ENCODE measurements at places on chromosomes 13 and 19. TPM values are rescaled to one million over a fixed set of nuclear protein-coding genes. Genes with fewer than 3 reads are reported as not detected.
A peak's percentile ranks its signal among the peaks of the same experiment; 100 is the strongest.

Gene RUBCNL
- total RNA-seq = 0.86 TPM

Gene ZNF320
- total RNA-seq = 11.6 TPM

GRCh38 chr13:60787083-60787482, 390.1 kb downstream of the TDRD3 start:
- no peak overlapping the region for H3K4me3 ChIP-seq
- H3K4me1 ChIP-seq = peaks cover 5% of the 10 kb centered on the region
- H3K36me3 ChIP-seq = no peaks in the 10 kb centered on the region
- no peak for DNase-seq
- H3K27me3 ChIP-seq = no peaks in the 10 kb centered on the region
- no peak overlapping the region for H3K27ac ChIP-seq

- peaks cover 65% of the 10 kb centered on the region for H3K4me1 ChIP-seq
- H3K4me3 ChIP-seq = peak overlapping the region; percentile 97
- peak overlapping the region; percentile 91 for H3K27ac ChIP-seq
- DNase-seq = no peak
These were observed 781 bp upstream of the SPRYD7 start for GRCh38 chr13:49936968-49937273.

- no peaks in the 10 kb centered on the region for H3K27me3 ChIP-seq
- no peak for DNase-seq
- H3K36me3 ChIP-seq = no peaks in the 10 kb centered on the region
- no peaks in the 10 kb centered on the region for H3K4me1 ChIP-seq
- no peak overlapping the region for H3K27ac ChIP-seq
These were observed 45.5 kb upstream of the FREM2 start for GRCh38 chr13:38641164-38641948.

Gene ZSCAN22
- total RNA-seq = 4.9 TPM

DNA sequence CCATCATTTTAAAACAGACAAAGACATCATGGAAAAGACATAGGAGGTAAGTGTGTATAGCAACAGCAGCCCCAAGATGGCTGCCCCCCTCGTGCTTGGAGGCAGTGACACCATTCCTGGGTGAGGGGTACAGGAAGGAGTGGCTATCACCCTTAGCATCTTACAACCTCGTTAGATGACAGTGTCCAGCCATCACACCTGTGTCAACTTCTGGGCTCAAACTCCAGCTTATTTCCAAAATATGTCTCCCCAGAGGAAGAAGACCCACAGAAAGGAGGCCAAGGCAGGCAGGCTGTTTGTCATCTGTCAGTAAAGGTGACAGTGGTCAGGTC, 27.5 kb downstream of the EPS15L1 start:
- no peak for DNase-seq
- H3K27me3 ChIP-seq = no peaks in the 10 kb centered on the region
- no peak overlapping the region for H3K4me3 ChIP-seq
- H3K4me1 ChIP-seq = peaks cover 91% of the 10 kb centered on the region

DNA sequence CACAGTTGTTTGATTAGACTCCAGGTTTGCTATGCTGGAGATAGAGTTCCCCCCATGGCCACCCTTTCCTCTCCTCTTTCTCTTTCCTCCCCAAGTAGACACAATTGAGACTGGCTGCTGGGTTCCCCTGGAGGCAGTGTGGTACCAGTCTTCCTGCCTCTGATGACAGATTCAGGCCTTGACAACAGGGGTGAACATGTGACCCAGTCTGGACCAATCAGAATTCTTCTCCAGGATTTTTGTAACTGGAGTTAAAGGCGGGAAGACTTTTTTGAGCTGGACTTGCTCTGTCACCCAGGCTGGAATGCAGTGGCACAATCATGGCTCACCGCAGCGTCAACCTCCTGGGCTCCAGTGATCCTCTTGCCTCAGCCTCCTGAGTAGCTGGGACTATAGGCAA, 48.7 kb downstream of the CCNE1 start:
- no peaks in the 10 kb centered on the region for H3K36me3 ChIP-seq
- DNase-seq = no peak
- H3K27ac ChIP-seq = no peak overlapping the region

Gene KLK3
- total RNA-seq = not detected

- H3K27me3 ChIP-seq = no peaks in the 10 kb centered on the region
- no peak overlapping the region for H3K27ac ChIP-seq
- DNase-seq = no peak
- H3K4me3 ChIP-seq = no peak overlapping the region
- H3K4me1 ChIP-seq = no peaks in the 10 kb centered on the region
These were observed 31.3 kb upstream of the ZMYM2 start for GRCh38 chr13:19927117-19927748.

- H3K4me3 ChIP-seq = no peak overlapping the region
- no peaks in the 10 kb centered on the region for H3K4me1 ChIP-seq
- H3K27me3 ChIP-seq = no peaks in the 10 kb centered on the region
- no peak for DNase-seq
- no peak overlapping the region for H3K27ac ChIP-seq
These were observed 46.0 kb downstream of the PRR20E start for GRCh38 chr13:57212989-57213388.

Gene RASGRP4
- 4.1 TPM for total RNA-seq

DNA sequence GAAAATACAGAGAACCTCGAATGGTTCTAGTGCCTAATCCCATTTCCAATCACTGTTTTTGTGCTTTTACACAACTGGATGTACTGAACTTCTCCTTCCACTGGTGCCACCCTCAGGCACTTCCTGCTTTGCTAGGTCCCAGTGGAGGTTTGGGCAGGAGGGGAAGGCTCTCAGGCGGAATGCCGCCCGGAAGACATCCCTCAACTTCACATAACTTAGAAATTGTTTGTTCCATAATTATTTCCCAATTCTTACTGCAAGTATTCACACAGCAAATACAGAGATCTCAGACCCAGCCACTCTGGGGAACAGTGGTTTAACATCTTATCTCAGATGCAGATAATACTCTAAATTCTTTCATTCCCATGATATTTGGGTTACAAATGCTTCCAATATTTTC, 195.7 kb upstream of the IPO5 start:
- DNase-seq = peak; percentile 57
- H3K27me3 ChIP-seq = no peaks in the 10 kb centered on the region
- no peaks in the 10 kb centered on the region for H3K4me1 ChIP-seq
- H3K27ac ChIP-seq = no peak overlapping the region
- no peak overlapping the region for H3K4me3 ChIP-seq

Gene SH2D3A
- 0.34 TPM for total RNA-seq

Gene TEX29
- 0.99 TPM for total RNA-seq

GRCh38 chr13:50283017-50283416, 267.8 kb downstream of the KCNRG start:
- H3K4me3 ChIP-seq = no peak overlapping the region
- H3K27ac ChIP-seq = no peak overlapping the region
- H3K4me1 ChIP-seq = no peaks in the 10 kb centered on the region
- H3K27me3 ChIP-seq = no peaks in the 10 kb centered on the region
- DNase-seq = no peak
- H3K36me3 ChIP-seq = no peaks in the 10 kb centered on the region

- H3K4me3 ChIP-seq = no peak overlapping the region
- H3K27me3 ChIP-seq = no peaks in the 10 kb centered on the region
- H3K4me1 ChIP-seq = peaks cover 85% of the 10 kb centered on the region
- H3K27ac ChIP-seq = peak overlapping the region; percentile 74
- H3K36me3 ChIP-seq = no peaks in the 10 kb centered on the region
These were observed 46.1 kb downstream of the LATS2 start for GRCh38 chr13:21015284-21015683.

Gene FLT1
- 12.5 TPM for total RNA-seq

DNA sequence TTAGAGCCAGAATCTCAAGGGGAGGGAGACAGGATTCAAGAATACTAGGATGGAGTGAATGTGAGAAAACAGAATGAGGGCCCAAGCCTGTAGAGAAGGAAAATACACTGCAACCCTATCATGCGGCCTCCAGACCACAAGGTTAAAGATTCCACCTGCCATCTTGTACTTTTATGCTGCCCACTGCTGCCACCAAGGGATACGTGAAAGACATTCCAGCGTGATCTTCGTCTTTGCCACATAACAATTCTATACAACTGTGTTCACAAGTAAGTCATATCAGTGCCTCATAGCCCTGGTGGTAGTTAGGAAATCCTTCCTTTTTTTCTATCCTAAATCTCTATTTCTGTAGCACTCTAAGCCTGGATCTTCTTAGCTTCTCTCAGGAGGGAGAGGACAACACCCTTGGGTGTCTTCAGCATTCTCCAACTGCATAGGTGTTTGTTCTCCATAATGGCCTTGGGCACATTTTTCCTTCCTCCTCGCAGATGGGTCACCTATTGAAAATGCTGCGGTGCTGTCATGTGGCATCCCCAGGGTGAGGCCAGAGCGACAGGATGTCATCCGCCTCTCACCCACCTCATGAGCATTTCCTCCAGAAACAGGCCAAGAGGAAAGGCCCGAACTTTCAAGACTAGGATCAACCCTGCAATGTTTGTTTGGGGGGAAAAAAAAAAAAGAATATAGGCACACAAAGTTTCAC, 13.6 kb downstream of the TPT1 start:
- no peaks in the 10 kb centered on the region for H3K27me3 ChIP-seq
- DNase-seq = no peak
- H3K36me3 ChIP-seq = no peaks in the 10 kb centered on the region
- H3K27ac ChIP-seq = peak overlapping the region; percentile 61

Gene ODAD3
- total RNA-seq = 0.83 TPM

DNA sequence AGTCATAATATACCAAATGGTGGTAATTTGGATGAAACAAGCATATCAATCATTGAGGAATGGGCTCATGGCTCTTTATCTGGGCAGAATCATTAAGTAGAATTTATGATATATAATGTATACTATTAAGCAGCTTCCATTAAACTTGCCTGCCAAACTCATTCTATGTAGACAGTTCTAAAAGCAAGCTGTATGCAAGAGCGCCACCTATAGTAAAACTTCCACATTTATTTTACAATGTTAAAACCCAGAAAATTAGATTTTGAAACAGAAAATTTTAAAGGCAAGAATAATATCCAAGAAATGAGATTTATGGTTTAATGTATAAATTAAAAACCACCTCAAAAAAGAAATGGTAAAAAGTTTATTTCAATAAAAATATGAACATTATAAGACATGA, 161.5 kb downstream of the MZT1 start:
- no peak overlapping the region for H3K27ac ChIP-seq
- H3K27me3 ChIP-seq = no peaks in the 10 kb centered on the region
- H3K4me1 ChIP-seq = no peaks in the 10 kb centered on the region

- H3K4me1 ChIP-seq = peaks cover 11% of the 10 kb centered on the region
- H3K27me3 ChIP-seq = no peaks in the 10 kb centered on the region
- no peaks in the 10 kb centered on the region for H3K36me3 ChIP-seq
- DNase-seq = no peak
These were observed 163.7 kb downstream of the TBC1D4 start for GRCh38 chr13:75318138-75318833.

DNA sequence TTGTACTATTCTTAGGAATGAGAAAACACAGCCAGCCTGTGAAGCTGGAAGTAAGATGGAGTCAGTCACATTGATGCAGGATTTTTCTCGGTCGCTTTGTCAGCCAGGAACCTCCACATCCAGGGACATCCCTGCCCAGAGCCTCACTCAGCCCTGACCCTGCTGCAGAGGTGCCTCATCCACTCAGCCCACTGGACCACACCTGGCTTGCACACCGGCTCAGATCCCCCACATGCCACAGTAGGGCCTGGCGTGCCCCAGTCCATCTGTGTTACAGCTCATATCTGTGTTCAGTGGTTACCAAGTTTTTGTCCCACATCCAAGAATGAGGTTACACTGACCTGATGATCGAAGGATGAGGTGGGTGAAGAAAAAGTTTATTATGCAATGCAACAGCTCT, 1315.4 kb downstream of the SLITRK1 start:
- H3K27ac ChIP-seq = no peak overlapping the region
- H3K27me3 ChIP-seq = no peaks in the 10 kb centered on the region
- DNase-seq = no peak
- no peaks in the 10 kb centered on the region for H3K36me3 ChIP-seq
- H3K4me3 ChIP-seq = no peak overlapping the region
- H3K4me1 ChIP-seq = no peaks in the 10 kb centered on the region

GRCh38 chr19:27741236-27741635, 1471.7 kb downstream of the UQCRFS1 start:
- DNase-seq = peak; percentile 60
- no peak overlapping the region for H3K4me3 ChIP-seq
- peaks cover under 1% of the 10 kb centered on the region for H3K4me1 ChIP-seq
- no peaks in the 10 kb centered on the region for H3K27me3 ChIP-seq

GRCh38 chr13:114107686-114108081, 24.7 kb downstream of the RASA3 start:
- H3K4me3 ChIP-seq = no peak overlapping the region
- H3K4me1 ChIP-seq = peaks cover 70% of the 10 kb centered on the region
- no peak for DNase-seq
- H3K27me3 ChIP-seq = no peaks in the 10 kb centered on the region

Gene C19orf18
- not detected for total RNA-seq

DNA sequence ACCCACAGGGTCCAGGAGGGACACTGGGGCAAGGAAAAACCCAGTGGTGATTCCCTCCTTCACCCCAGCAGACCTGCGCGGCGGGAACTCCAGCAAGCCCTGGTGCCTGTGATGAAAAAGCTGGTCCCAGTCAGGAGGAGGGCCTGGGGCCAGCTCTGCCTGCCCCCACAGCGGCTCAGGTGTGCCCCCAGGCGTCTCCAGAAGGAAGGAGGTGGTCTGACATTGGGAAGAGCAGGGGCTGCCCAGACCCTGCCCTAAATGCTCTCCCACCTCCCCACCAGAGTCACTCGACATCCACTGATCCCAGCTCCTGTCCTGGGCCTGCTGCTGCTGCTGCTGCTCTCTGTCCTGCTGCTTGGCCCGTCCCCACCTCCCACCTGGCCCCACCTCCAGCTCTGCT, 6.2 kb downstream of the PTH2 start:
- H3K4me1 ChIP-seq = peaks cover 11% of the 10 kb centered on the region
- H3K36me3 ChIP-seq = no peaks in the 10 kb centered on the region

GRCh38 chr19:50003254-50003788, 21.9 kb downstream of the VRK3 start:
- no peak for DNase-seq
- peak overlapping the region; percentile 83 for H3K27ac ChIP-seq
- H3K4me3 ChIP-seq = no peak overlapping the region
- H3K4me1 ChIP-seq = peaks cover 15% of the 10 kb centered on the region

DNA sequence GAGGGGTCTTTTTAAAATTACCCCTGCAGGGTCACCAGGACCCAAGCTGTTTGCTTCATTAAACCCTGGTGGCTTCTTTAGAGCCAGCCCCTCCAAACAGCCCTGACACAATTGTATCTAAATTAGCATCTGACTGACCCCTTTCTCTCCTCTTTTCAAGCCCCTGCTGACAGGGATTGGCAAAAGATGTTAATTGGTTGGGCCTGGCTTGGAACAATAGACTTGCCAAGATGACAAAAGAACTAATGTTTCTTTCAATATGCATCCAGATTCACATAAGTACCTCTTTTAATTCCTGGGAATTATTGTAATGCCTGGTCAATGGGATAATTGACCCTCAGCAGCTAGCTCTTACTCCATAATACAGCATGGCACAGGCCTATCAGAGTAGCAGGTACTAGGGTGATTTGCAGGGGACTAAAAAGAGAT, 140.8 kb downstream of the SHISA2 start:
- H3K4me1 ChIP-seq = no peaks in the 10 kb centered on the region
- no peaks in the 10 kb centered on the region for H3K36me3 ChIP-seq
- DNase-seq = no peak
- no peak overlapping the region for H3K4me3 ChIP-seq

Gene KCTD15
- total RNA-seq = 93.0 TPM

Gene LYL1
- 15.4 TPM for total RNA-seq

Gene NBEA
- 27.0 TPM for total RNA-seq

Gene KIR2DL1
- not detected for total RNA-seq

- H3K4me3 ChIP-seq = no peak overlapping the region
- peaks cover 66% of the 10 kb centered on the region for H3K27me3 ChIP-seq
- no peak overlapping the region for H3K27ac ChIP-seq
These were observed 3.8 kb downstream of the NPAS1 start for GRCh38 chr19:47023448-47023794.

GRCh38 chr19:30088567-30088966, 146.5 kb downstream of the URI1 start:
- no peaks in the 10 kb centered on the region for H3K36me3 ChIP-seq
- H3K27ac ChIP-seq = no peak overlapping the region
- H3K27me3 ChIP-seq = no peaks in the 10 kb centered on the region
- DNase-seq = no peak
- H3K4me3 ChIP-seq = no peak overlapping the region
- H3K4me1 ChIP-seq = no peaks in the 10 kb centered on the region
